ENCODE measurements at places on chromosomes 7 and 10. TPM values are rescaled to one million over a fixed set of nuclear protein-coding genes. Genes with fewer than 3 reads are reported as not detected.

GRCh38 chr7:5603241-5604140, 178.0 kb downstream of the RNF216 start:
- DNase-seq: peak; percentile 83

- DNase-seq: no peak
These were observed 5.7 kb downstream of the SEMA3A start for GRCh38 chr7:84188786-84189405.

DNA sequence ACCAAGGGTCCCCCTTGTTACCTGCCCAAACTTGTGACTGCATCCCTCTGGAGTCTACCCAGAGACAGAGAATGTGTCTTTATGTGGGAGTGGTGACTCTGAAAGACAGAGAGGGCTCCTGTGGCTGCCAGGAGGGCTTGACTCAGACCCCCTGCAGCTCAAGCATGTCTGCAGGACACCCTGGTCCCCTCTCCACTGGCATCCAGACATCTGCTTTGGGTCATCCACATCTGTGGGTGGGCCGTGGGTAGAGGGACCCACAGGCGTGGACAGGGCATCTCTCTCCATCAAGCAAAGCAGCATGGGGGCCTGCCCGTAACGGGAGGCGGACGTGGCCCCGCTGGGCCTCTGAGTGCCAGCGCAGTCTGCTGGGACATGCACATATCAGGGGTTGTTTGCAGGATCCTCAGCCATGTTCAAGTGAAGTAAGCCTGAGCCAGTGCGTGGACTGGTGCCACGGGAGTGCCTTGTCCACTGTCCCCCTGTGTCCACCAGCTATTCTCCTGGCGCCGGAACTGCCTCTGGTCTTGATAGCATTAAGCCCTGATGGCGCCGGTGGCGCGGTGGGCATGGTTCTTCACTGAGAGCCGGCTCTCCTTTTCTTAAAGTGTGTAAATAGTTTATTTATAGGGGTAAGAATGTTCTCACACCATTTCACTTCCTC, 19.4 kb upstream of the SH2D4B start:
- DNase-seq: peak; percentile 23

Gene RNLS
- 27.1 TPM for total RNA-seq

DNA sequence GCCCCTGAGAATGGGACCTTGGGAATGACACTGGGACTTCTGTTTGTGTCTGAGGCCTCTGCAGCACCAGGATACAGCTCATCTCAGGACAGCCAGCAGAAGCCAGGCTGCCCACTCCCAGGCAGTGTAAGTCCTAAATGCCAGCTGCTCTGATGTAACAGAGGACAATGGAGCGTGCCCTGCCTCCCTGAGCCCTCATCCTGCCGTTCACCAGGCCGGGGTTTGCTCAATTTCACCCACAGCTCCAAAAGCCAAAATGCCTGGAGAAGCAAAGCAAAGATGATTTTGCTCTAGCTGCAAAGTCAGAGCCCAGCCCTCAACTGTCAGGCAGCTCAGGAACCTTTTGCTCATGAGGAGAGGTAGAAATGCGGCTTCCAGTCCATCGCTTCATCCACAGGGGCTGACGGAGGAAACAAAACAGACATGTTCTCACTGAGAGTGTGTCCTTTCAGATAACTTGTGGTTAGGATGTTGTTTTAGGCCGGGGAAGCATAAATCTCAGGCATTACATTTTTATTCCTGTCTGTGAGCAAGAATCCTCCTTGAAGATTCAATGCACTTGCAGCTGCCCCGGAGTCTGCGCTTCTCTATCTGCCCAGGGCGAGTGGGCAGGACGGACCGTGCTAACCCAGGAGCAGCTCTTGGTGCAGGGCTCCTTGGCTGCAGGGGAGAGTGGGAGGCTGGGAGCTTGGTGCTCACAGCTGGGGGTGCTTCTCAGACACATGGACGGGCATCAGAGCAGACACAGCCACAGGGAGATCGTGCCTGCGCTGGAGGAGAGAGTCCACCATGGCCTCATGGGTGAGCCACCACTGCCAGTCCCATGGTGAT, 83.2 kb upstream of the CHST15 start:
- DNase-seq: no peak

DNA sequence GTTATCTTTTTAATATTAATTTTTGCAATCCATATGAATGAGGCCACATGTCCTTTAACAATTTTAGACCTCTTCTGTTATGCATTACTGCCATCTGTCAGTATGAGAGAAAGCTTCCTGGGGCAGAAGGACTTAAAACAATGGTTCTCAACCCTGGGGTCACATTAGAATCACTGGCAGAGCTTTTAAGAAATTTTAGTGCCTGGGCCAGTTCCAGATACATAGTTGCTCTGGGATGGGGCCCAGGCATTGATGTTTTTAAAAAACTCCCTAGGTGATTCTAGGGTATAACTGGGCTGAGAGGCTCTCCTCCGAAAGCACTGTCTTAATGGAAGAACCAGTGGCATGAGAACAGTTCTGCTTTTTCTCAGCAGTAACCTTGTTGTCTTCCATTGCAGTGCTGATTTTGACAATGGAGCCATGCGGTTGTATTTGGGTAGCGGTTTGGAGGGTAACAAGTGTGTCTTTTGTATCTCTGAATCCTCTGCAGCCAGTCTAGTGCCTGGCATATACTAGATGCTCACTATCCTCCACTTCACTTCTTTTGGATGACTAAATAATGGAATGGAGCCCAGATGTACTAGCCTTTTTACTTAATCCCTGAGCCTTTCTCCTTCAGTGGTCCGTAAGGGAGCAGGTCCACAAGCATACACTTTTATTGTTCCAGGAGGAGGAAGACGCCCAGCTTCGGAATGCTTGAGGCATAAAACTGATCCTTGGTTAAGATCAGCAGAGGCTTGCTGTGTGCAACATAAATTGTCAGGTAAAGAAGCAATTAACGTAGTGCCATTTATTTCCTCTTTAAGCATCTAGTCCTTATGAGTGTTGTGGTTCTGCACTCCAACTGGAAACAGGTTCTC, 227.1 kb downstream of the AUTS2 start:
- DNase-seq: no peak

- DNase-seq: no peak
These were observed 15.1 kb downstream of the SNX10 start for GRCh38 chr7:26306790-26307189.

- no peak for DNase-seq
These were observed 37.3 kb downstream of the VIPR2 start for GRCh38 chr7:159107161-159107892.

DNA sequence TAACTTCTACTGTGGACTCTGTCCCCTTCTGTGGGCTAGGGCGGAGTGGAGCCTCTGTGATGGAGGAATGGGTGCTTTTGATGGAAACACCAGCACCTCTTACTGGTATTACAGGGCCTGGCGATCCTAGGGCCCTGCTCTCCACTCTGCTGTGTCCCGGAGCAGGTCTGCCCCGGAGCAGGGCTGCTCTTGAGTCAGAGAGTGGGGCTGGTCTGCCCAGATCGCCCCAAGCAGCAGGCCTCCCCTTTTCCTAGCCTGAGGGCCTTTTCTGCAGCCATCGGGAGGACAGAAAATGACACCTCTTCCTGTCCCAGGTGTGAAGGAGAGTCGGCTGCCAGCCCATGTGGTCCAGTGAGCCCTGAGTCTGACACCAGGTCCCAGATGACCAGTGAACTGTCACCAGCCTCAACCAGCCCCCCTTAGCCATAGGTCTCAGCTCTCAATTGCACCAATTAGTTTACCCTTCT, 1.4 kb downstream of the ZNF282 start:
- DNase-seq: peak; percentile 35

DNA sequence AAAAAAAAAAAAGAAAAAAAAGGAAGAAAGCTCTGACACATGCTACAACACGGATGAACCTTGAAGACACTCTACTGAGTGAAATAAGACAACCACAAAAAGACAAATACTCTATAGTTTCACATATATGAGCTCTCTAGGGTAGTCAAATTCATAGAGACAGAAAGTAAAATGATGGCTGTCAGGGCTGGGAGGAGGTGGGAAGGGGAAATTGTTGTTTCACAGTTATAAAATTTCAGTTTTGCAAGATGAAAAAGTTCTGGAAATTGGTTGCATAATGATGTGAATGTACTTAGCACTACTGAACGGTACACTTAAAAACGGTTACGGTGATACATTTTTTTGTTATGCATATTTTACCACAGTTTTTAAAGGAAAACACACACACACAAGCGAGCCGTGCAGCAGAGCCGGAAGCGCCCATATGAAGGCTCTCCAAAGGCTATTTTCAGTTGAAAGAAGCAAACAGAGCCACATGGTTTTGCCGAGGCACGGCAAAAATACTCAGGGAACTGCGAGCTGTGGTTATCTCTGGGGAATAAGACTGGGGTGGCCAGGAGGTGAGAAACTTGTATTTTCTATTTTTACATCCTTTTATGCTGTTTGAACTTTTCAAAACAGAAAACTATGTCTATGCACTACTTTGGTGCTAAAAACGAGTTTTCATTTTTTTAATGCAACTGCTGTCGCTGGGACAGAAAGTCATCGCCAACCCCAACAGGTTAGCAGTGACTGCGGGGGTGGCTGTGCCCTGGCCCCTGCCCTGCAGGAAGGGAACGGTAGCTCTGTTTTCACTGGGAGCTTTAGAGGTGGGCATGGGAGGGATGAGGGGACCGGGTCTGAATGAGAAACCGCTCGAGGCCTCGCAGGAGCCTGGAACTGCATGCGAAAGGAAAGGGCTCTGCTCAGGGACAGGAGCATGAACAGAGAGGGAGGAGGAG, 132.9 kb downstream of the OAT start:
- peak; percentile 21 for DNase-seq

Gene CUBN
- 7.8 TPM for total RNA-seq

GRCh38 chr10:122669842-122670241, 29.8 kb downstream of the C10orf120 start:
- DNase-seq: no peak

DNA sequence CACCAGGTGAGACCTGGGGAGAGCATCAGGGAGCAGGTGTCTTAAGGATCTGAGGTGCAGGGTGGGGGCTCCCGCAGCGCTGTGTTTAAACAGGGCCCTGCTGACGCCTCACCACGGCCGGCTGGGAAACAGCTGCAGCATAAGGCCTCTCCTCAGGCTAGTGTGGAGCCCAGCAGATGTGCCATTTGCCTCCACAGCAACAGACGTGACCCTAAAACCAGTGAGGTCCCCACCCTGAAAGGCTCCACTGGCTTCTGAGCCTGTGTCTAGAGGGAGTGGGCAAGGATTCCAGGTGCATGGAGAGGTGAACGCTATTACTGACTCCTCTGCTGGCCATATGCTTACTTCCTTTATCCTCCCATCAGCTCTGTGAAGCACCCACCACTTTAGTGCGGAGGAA, 47.8 kb downstream of the SYPL1 start:
- peak; percentile 38 for DNase-seq

DNA sequence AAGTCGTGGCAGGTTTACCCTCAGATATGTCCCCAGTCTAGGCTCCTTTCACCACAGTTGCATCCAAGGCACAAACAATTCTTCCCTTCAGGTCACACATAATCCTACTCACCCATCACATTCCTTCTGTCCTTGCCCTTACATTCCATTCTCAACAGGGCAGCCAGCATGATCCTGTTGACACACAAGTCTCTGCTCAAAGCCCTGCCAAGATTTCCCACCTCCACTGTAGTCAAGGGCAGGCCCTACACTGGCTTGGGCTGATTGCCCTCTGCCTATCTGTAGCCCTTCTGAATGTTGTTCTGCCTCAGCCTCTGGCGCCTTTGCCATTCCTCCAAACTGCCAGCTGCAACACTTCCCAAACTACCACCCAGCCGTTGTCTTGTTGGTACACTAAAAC, 187.9 kb upstream of the AKR1E2 start:
- no peak for DNase-seq

DNA sequence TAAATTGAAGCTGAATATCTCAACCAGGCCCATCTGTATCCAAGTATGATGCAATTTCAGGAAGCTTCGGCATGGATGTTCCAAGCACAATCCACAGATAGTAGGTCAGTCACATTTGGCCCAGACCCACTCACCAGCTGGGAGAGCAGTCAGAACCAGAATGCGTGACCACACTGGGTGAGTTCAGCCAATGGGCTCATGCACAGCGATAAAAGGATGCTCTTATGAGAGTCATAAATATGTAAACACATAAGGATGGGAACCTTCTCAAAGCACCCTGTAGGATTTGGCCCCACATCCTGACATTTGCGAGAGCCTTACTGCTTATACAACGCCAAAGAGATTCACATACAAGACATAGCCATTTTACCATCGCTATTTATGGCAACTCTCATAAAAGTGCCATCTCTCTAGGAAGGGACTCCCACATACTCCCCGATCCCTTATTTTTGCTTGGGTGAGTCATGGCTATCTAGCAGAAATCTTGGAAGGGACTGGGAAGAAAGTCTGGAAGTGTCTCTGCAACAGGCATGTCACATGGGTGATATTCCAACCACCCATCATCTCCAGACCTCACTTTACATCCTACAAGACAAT, 3.0 kb downstream of the AFAP1L2 start:
- DNase-seq: no peak

DNA sequence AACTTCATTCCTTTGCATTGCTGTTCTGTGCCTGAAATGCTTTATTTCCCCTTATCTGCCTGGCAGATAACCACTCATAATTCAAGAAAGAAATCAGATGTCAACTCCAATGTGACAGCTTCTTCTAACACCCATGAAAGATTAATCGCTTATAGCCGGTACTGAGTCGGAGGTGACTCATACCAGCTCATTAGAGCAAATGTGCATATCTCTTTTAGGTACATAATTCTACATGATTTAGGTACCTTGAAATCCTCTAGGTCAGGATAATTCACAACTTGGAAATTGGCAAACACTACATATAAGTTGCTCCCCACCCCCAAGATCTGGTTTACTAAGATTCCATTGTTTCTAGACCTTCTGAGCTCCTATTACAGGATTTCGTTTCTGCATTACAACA, 554.4 kb upstream of the SORCS1 start:
- DNase-seq: no peak

DNA sequence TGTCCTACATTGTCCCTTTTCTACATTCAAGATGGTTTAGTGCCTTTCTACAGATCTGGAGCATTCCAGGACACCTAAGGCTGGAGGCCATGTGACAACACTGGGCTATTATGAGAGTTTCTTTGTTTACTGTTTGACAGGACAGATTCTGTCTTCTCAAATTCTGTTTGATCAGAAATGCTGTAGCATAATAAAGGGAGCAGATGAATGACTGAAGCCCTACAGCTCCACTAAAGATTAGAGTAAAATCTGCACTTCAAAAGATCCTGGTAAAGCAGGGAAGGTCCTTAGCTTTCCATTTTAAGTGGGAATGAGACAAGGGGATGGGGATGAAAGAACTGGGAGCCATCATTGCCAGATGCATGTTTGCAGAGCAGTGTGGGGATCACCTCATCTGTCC, 38.4 kb downstream of the TMEM229A start:
- DNase-seq: no peak

DNA sequence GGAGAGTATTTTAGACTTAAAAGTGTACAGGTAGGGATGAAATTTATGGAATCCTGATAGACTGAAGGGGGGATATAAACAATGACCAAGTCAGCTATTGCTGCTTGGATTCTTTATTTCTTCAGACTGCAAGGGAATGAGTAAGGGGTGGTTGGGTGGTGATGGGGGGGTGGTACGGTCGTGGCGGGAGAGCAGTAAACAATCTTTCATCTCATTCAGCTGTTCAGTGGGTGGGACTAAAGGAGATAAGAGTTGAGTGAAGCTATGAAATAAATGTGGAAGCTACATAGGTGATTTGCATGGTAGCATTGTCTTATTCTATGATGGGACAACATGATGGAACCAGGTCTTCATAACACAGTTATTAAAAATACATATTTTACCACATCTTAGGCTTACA, 1.8 kb downstream of the SEPTIN7 start:
- no peak for DNase-seq

GRCh38 chr10:122565766-122566206, 5.2 kb downstream of the DMBT1 start:
- DNase-seq: no peak

- no peak for DNase-seq
These were observed 108.7 kb upstream of the INSIG1 start for GRCh38 chr7:155188821-155189581.

- DNase-seq: no peak
These were observed 51.7 kb downstream of the BZW2 start for GRCh38 chr7:16697507-16698199.

All from upper lobe of left lung (tissue), 6 donors.